ENCODE measurements at places on chromosomes 5 and 9.

- peak; percentile 67 for DNase-seq
These were observed at the start of gene PDZD2 for GRCh38 chr5:31638748-31639418. Gene PDZD2 (plus strand): TSS chr5:31639131.

DNA sequence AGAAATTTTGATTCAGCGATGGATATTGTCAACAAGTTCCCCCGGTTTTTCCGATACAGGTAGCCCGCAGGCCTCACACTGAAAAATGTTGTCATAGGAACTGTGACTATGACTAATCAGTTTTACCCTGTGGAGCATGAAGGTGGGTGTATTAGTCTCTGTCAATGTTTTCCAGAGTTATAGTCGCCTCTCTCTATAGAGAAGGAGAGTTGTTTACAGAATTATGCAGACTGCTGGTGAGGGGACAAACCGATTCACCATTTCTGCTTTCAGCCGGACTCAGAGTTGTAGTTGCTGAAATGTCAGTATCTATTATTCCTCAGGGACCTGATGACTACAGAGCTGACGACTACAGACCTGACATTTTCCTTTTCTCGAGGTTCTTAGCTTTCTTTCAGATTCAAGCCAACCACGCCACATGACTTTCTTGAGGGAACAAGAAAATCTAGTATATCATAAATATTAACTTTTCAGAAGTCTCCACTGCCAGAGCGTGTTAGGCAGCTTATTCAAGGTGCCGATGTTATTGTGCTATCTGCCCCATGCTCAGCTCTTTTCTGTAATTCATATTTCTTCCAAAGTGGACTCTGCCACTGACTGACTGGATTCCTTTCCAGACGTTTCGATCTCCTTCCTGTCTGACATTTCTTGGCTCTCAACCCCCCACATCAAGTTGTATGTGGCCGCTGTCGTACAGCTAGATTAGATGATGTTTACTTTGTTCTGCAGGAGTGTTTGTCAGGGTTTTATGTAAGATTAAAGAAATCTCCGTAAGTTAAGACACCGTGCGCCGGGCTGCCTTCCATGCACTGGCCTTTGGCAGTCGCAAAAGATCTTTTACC lies 178.1 kb downstream of the FGF1 start:
- DNase-seq, result no peak

DNA sequence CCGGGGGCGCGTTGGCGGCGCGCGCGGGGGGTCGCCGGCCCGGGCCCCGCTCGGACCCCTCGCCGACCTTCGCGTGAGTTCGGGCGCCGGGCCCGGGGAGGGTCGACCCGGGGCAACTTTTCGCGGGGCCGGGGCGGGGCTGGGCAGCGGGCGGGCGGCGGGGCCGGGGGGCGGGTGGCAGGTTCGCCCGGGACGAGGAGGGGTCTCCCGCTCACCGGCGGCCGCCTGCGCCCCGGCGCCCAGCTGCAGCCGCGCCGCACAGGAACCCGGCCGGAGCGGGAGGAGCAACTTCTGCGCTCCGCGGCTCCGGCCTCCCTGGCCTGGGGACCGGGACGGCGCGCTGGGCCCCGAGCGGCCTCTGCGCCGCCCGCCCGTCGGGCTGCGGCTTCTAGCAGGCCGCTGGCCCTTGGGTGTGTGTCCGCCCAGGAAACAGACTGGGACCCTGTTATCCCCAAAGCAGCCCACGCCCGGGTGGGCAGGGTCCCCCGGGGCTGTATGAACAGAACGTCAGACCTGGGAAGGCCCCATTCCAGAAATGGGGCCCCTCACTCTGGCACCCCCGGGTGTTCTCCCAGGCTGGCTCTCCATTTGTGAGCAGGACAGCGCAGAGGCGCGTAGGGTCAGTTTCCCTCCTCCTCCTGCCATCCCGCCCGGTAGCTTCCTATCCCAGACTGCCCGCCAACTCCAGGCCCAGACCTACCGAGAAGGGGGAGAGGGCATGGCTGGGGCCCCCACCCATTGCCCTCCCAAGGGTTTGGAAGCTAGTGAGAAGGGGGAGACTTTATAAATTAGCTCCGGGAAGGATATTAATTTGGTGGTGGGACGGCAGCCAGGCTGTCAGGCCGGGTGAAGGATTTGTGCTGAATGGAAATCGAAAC lies 708 bp downstream of the RXRA start:
- no peak for DNase-seq

- no peak for DNase-seq
These were observed 260.4 kb upstream of the IRX4 start for GRCh38 chr5:2143088-2143487.

DNA sequence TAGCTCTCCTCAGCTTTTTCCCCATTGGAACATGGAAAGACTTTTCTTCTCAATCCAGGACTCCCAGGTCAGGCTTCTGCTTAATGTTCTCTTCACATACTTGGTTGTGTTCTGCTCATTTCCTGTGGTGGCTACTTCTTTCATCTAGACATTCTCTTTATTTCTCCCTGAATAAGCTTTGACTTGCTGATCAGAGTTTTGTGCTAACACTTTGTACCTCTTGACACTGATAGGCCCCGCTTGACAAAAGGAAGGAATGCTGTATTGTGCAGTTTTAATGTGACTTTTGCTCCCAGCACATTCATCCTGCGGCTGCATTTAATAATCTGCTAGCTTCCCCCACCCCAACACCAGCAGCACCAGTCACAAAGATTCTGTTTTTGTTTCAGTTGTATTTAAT lies 90.9 kb upstream of the MINAR2 start:
- DNase-seq, result no peak

Data from CD4-positive, alpha-beta T cell treated with Interleukin-15 for 1 hour (primary cell).